ENCODE measurements at places on chromosomes 5 and 9.

DNA sequence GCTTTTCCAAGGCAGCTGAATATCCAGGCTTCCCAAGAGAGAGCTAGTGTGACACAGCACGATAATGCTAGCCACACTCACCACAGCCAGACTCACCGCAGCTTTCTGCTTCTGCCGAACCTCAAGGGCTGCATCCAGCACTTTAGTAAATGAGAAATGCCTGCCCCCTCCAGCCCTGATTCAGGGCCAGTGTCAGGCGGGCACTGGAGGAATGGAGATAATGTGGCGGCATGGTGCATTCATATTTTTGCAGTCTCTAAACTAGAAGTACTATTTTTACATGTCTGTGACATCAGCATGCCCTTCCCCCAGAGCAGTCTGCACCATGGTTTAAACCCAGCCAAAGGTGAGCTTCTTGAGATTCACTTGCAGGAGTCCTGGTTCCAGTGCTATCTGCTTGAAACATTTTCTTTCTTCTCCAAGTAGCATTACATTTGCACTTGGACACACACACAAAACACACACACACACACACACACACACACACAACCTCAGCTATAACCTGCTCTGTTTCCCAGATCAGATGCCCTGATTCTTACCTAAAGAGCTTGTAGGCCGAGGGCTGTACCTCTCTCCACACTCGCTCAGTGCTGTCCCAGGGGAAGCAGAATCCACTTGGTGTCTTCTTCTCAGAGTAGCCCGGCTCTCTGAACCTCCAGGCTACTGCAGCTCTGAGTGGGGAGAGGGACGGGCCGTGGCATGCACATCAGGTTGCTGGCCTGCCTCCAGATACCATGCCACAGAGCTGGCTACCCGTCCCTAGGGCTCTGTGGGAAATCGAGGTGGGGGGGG, at the start of gene FGF1:
Gene FGF1 (minus strand): TSS at position 673 of the 792 bp plus-strand sequence. CDS start 71,963 bp downstream, outside the sequence.
- DNase-seq: no peak

DNA sequence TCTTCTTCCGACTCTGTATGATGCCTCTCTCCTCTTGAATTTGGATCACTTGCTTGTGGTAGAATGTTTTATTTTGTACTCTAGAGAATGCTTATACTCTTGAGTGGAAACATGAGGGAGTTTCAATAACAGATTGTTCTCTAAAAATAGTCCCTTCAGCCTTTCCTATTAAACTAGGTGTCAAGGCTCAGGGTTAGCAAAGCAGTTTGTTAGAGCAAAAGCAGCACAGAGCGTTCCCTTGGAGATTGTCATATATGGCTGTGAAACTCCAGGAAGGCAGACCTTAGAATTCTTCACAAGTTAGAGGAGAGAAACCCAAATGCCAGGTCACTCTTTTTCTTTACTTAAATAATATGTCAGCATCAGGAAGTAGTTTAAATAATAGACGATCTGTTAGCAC, 33.0 kb downstream of the MAMDC2 start:
- DNase-seq: no peak

DNA sequence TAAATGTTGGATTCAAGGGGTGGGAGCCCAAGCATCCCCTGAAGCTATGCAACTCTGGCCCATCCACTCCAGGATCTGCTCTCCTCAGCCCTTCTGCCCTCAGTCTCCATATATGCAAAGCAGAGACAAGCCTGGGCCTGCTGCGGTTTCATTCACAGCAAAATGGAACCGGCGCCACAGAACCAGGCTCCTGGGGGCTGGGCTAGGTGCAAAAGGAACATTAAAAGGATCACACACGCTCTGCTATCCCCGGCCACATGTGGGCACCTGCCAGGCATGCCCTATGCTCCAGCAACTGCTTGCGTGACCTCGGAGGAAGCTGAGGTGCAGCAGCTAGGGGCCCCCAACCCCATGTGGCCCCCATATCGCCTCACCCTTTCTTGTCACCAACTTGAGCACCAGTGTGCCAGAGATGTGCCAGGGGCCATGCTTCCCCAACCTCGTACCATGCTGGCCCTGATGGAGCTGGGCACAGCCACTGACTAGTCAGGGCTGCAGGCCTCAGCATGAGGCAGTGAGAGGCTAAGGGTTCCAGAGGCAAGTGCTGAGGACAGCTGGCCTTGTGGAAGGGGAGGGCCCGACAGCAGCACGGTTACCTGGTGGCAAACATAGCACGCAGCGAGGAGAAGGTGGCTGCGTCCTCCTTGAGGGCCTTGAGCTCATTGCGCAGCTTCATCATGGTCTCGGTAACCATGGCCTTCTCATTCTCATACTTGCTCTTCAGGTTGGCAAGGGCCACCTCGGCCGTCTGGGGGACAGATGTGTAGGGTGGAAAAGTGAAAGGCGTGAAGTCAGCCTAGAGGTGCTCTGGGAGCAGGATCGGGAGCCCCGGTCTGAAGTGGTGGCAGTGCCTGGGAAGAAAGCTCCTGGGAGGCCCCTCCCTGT, 47.2 kb downstream of the BICD2 start:
- DNase-seq: no peak

- DNase-seq: no peak
These were observed 700.3 kb upstream of the TYRP1 start for GRCh38 chr9:11992866-11993265.

- no peak for DNase-seq
These were observed 1119.0 kb upstream of the CDH10 start for GRCh38 chr5:25763781-25764180.

DNA sequence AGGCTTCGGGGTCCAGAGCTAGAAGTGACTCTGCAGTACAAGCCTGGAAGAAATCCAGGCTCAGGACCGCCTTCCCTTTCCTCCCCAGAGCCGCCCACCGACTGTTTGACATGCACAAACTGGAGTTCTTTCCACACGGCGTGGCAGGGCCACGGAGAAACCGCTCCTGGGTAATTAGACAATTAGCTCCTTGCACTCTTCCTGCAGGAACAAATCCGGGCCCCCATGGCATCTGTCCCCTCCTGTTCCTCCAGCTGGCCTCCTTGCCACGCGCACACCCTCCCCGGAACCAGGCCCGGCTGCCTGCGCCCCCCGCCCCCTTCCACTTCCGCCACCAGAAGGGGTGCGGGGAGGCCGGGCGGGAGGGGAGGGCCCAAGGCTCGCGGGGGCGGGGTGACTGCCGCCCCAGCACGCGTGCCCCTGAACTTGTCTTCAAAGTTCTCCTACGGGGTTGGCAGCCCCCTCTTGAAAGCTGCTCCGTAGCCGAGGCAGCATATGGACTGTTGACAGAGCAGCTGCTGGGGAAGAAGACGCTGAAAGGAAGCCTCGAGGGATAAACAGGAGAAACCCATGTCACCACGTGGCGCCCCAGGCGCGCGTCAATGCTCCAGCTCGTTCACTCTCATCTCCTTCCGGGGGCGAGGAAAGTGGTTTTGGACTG, 74.3 kb downstream of the SEC61B start:
- DNase-seq: no peak

DNA sequence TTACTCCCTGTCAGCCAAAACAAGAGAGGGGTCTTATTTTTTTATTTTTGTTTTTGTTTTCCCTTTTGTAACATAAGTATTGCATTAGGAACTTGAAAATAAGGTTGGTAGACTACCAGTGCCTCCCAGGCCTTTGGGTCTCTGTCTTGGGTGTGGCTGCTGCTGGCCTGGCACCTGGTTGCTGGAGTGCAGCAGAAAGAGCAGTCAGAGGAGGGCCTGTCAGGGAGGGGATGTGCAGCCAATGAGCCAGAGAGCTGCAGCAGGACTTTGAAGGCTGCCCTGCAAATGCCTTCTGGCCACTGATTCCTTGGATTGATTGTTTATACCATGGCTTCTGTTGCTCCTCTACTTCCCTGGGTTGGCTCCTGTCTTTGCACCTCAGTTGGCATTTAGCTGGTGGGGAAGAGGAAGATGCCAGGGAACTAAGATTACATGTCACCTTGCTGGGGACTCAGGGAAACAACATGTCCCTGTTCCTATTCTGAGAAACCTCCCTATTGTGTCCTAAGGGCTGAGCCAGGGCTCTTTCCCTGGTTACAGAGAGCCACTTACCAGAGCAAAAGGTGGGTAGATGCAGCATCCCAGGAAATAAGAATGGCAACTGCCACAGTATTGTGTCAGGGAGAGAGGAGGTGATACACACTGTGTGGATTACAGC, 66.6 kb downstream of the ANGPTL2 start:
- DNase-seq: no peak

DNA sequence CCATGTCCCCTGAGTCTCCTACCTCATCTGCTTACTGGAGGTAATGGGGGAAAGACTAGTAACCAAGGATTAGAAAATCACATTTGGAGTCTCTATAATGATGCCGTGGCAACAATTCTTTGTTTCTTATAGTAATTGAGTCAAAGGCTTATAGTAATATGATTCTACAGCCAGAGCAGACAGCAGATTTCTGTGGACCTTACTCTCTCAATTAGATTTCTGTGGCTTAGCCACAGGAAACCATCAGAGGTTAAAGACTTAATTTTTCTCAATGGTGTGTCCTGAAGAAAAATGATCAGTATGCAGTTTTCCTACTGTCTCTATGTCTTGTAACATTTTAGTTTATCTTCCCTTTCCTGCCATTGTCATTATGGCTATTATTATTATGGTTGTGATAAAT, 59.3 kb upstream of the CD180 start:
- DNase-seq: no peak

DNA sequence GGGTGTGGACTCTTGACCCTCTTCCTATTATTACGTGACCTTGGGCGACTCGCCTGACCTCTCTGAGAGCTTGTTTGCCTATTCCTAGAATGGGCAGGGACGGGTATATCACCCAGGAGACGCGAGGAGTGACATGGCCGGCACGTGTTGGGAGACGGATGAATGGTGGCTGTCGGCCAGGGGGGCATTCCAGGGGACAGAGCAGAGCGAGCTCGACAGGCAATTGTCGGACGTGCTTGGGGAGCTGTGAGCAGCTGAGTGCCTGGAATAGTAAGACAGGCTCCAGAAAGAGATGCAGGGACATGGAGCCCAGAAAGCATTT, 29.3 kb upstream of the UNC5A start:
- DNase-seq: no peak

DNA sequence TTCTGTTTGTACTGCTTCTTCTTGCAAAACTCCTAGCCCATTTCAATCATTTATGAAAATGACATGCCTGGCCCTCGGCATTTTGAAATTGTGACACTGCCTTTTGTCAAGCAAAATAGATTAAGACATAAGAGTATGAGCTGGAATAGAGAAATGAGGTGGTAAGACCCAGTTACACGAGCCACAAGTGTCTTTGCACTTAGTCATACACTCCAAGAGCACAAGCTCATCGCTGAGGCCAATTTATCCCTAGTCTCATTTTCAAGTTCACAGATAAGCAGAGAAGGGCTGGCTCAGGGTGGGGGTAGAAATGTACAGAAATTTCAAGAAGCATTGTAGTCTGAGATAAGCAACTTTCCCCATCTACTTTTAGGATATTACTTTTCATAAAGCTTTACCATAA, 40.6 kb upstream of the MAP1B start:
- no peak for DNase-seq

GRCh38 chr5:176736301-176736930, 73.9 kb upstream of the UNC5A start:
- no peak for DNase-seq

GRCh38 chr9:35000535-35001284, 11.2 kb downstream of the DNAJB5 start:
- DNase-seq: no peak

DNA sequence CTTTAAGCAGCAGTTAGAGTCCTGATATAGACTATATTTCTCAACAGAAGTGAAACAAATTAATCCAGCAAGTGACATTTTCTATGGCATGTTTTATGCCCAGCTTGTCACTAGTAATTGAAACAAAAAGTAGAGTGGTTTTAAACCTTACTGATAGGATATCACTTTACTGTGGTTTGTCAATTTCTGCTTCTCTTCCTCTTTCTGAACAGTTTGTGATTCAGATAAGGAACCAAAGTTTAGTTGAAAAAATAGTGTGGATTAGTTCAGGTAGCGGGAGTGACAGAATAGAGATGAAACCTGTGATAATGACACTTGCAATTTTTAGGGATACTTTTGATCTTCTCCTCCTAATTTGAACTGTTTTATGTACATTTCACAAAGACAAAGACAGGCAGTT, 485.7 kb upstream of the EDIL3 start:
- DNase-seq: no peak

GRCh38 chr9:134233022-134233421, 68.7 kb upstream of the RNU6ATAC start:
- DNase-seq: no peak

DNA sequence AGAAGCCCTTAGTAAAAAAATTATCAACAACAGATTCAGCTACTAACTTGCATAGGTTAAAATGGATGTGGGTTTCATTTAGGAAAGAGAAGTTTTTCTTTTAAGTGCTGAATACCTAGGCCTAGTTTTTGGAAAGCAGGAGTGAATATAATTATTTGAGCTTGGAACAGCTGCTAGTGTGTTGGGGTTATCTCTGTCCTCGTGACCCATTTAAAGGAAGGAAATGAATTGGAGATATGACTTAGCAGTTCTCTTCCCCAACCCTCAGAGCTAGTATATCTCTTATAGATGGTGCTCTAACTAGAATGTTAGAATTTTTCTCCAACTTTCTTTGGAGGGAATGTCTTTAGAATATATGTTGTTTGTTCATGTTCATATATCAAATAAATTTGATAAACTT, 38.6 kb downstream of the ZNF366 start:
- no peak for DNase-seq

DNA sequence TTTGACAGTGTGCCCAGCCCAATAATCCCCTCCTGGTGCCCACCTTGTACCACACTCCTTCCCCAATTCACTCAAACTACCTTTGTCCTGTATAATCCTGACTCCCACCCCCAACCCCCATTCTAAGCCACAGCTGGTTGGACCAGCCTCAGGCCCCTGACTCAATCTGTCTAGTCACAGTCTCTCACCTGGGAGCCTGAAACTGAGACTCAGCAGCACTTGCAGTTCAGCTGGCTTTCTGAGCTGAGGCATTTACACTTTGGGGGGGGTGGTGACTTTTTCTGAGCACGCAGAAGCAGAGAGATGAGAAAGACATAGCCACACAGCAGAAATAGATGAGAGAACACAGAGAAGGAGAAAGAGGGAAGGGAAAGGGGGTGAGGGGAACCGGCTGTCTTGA, 247.3 kb downstream of the MAN2A1 start:
- no peak for DNase-seq

GRCh38 chr5:116442095-116442534, 132.5 kb downstream of the SEMA6A start:
- no peak for DNase-seq

GRCh38 chr5:81427566-81427965, 33.6 kb upstream of the ACOT12 start:
- no peak for DNase-seq

DNA sequence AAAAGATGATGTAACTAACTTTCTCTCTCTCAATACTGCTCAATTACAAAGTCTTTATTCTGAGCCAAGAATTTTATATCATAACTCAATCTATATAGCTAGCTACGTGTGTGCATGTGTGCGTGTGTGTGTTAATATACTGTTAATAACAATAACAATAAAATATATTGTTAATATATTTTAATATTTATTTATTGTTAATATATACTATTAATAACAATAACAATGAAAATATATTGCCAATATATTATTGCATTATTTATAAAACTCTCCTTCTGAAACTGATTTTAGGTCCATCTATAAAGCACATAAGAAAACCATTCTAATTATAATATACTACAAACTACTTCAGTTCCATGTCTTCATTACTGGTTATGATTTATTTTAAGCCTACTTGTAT, 60.6 kb downstream of the RASEF start:
- DNase-seq: no peak

- DNase-seq: no peak
These were observed 88.0 kb downstream of the FNBP1 start for GRCh38 chr9:129954868-129955550.
